ENCODE measurements at places on chromosomes 7 and 10.

DNA sequence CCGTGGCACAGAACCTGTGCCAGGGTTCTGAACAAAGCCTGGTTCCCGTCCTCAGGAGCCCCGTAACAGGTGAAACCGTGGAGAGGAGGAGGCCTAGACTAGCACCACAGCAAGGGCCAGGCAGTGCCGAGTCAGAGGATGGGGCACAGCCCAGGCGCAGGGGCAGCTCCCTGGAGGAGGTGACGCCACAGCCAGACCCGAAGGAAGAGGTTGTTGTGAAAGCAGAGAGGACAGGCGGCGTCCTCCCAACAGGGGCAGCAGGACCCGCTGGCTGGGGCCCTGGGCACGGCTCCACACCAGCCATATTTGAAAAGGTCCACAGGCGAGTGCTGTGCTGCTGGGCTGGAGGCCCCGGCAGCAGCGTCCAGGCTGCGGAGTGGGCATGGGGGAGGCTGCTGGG lies 25.7 kb downstream of the DAGLB start:
- no peak for DNase-seq

- no peak for DNase-seq
These were observed 67.6 kb downstream of the DNMBP start for GRCh38 chr10:99941942-99942820.

GRCh38 chr10:3500408-3500856 lies 284.6 kb downstream of the KLF6 start:
- no peak for DNase-seq

DNA sequence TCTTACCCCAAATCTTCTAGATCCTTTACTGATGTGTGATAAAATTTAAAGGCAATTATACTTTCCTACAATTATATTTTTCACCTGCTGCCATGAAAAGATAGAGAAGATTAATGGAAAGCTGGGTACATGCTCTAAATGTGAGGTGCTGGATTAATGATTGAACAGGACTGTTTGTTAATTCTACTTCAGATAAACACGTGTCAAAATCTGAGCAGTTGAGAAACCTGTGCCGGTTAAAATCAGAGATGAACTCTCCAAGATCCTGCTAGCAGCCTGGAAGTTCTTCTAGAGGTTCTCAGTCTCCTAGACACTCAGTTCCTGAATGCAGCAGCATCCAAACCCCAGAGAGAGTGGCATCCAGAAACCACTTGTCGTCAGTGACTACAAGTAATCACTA lies 69.2 kb downstream of the INHBA start:
- DNase-seq, result no peak

DNA sequence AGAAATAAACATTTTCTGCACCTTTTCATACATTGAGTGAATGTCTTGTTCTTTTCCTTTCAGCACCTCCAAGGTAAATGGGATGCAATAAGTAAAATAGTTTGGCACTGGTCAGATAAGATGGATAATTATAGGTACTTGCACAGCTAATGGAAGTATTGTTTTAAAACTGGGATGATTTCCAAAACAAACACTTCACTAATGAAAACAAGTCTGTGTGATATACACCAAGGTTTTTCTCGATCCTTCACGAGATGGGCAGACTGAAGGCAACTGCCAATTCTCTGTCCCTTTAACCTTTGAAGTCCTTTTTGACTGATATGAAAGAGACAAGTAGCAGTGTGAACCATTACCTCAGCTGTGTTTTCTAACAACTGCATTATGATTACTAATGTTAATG lies 423.8 kb downstream of the GFRA1 start:
- no peak for DNase-seq

DNA sequence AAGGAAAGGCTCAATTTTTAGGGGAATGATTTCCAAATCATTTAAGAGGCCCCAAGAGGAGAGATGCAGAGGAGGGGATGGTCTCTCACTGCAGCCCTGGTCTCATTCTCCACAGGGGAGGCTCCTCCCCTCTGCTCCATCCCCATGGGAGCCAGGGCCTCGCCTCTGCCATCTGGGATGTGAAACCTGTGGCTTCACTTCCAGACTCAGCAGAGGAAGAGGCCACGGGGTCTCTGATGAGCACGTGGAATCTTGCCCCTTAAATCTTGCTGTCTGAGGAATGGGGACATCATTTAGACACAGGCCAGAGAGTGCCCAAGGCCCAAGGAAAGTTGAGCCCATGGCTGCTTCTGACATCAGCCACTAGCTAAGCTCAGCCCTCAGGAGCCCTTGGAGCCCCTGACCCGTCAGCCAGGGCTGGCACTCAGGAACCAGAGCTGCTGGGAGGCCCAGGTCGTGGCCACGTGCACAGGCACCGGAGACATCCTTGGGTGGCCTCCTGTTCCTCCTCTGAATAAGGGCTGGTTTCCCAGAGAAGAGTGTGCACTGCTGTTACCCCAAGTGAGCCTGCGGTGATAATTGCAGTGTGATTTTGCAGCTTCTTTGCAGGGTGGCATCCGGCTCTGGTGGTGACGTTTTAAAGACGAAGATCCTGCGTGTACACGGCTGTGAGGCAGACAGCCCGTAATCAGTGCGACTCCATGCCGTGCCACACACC lies 50.5 kb downstream of the VIPR2 start:
- DNase-seq, result no peak

- DNase-seq, result no peak
These were observed 1.8 kb downstream of the ARMC10 start for GRCh38 chr7:103076764-103077163.

GRCh38 chr10:34821587-34822585 lies 6.8 kb upstream of the PARD3 start:
- DNase-seq, result no peak

DNA sequence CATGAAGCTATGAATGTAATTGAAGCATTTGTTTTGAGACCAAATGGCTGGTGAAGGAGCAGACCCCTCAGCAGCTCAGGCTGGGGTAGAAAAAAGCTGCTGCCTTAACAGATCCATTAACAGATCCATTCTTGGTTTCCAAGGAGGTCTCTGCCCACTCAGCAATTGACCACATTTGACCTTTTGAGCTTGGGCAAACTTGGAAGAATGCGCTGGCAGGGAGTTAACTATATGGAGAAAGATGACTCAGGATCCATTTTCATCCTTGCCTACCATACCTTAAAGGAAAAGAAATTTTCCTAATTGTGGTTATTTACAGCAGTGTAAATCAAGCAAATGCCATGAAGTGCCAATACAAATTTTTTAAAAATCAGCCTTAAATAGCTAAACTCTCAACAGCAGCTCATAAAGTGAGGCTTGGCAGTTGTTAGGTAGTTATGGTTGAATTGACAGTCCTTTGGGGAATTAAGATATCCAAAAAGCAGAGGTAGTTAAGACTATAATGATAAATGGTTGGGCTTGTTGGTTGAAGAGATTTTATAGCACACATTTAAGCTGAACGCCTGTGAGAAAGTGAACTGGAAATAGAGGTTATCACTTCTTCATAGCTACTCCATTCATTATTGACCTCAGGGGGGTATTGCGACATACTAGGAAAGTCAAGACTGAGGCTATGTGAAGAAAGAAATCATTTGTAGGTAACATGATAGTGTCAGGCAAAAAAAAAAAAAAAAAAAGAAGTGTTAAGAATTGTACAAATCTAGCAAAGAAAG lies 83.9 kb downstream of the MKX start:
- DNase-seq, result no peak

DNA sequence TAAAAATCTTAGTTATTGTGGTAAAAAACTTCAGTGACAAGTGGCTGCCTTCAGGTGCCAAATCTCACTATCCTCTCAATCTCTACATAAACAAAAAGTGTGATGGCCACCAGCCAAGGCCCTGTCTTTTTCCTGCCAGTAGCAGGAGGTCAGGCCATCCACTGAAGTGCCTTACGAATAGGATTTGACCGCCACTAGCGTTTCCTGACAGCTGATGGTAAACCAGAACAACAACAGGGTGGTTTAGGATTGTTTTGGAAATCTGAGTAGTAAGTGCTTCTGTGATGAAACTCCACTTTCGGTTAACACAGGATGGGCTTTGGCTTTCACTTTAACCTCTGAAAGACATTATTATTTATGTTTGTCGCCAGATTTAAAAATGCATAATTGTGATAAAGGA lies 55.7 kb upstream of the OGDHL start:
- no peak for DNase-seq

GRCh38 chr7:32594965-32595490 lies 99.7 kb downstream of the AVL9 start:
- no peak for DNase-seq

- DNase-seq, result no peak
These were observed 176.6 kb downstream of the BMPER start for GRCh38 chr7:34081935-34082334.

DNA sequence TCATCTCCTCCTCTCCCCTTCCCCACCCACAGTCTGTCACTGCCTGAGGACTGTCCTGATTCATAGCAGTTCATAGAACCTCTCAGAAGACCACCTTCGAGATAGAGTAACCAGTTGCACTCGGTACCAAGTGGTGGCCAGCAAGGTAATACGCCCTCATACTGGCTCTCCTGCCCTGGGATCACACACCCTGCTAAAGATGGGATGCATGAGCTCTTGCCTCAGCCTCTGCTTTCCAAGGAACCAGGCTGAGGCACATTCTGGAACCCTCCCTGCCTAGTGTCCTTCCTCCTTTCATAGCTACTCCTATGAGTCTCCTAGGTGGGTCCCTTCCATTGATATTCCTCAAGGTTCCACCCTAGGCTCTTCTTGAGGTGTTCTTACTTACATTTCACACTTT lies 15.5 kb downstream of the CFAP43 start:
- DNase-seq, result no peak

GRCh38 chr7:155456738-155457543 lies 988 bp upstream of the EN2 start:
- peak; percentile 36 for DNase-seq

- no peak for DNase-seq
These were observed 65.9 kb upstream of the PTPRZ1 start for GRCh38 chr7:121807078-121807477.

All from activated naive CD4-positive, alpha-beta T cell treated with Interleukin-2 at 50 U/mL for 16 hours (primary cell).